ENCODE measurements at places on chromosomes 7 and 10.

GRCh38 chr10:129031844-129032150, 435.2 kb upstream of the MGMT start:
- DNase-seq = no peak

GRCh38 chr10:60340973-60341372, 48.7 kb downstream of the ANK3 start:
- no peak for DNase-seq

DNA sequence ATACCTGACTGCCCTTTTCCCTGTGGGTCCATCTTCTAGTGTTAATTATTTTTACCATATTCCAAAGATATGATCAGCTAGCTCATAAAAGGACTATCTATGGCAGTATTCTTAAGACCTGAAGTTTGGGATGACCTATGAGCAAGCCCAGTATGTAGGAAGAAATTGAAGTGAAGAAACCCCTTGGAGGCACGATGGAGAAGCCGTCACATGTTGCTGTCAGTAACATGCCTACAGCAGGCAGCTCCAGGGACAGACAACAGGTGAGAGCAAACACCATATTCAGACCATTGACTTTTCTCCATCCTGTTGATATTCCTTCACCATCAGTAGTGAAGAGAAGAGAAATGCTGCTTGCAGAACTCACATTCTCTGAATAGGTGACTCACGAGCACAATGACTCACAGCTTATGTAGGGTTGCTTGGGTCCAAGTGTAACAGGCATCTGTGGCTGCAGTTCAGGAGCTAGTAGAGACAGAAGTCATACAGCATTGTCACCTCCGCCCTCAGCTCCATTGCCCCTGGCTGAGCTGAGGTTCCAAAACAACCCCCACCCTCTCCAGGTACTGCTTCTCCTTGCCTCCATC, 8.4 kb upstream of the LYZL2 start:
- peak; percentile 34 for DNase-seq

DNA sequence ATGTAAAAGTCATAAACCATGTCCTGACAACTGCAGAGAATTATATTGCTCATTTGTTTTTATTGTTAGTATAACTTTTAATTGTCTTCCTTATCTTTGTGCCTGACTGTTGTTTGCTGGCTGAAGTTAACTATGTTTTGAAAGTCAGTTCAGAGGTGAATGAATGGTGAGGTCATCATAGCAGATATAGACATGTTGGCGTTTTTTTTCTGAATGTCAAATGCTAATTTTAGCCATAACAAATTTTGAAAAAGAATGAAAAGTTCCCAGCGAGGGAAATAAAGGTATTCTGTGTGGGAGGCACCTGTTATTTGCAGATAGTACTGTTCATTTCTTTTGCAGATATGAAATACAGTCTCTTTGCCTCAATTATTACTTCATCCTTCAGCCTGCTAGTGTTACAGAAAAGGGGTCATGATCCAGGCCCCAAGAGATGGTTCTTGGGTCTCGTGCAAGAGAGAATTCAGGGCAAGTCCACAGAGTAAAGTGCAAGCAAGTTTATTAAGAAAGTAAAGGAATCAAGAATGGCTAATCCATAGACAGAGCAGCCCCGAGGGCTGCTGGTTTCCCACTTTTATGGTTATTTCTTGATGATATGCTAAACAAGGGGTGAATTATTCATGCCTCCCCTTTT, 96.5 kb downstream of the CAMK1D start:
- DNase-seq = no peak

DNA sequence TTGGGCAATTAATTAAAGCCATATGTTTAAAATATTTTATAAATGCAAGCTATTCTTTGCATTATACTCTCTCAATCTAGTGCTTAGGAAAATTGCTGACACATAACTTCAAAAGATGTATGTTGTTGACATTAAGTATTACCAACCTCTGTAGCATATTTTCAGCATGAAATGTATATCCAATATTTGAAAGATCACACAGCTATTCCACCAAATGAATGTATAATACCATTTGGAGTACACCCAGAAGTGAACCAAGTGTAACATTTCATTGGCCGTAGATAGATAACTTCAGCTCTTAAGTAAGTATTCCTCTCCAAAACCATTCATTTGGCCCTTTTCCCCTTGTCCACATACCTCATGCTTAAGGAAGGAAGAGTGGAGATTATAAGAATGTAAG, 104.6 kb downstream of the HECTD2 start:
- DNase-seq = no peak

DNA sequence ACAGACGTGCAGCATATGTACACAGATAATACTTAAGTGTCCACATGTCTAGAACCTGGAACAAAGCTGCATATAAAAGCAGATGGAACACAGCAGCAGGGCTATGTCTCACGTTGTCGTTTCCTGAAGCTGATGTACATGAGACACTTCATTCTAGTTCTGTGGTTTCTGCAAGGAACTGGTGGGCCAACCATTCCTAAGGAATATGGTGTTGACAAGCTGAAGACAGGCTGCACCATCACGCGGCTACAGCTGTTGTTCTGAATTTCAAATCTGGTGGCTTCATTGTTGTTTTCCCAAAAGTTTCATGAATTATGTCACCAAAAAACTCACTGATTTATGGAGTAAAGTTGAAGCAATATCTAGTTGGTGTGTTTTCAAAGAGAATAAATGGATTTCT, 33.7 kb downstream of the PRKAG2 start:
- no peak for DNase-seq

- no peak for DNase-seq
Observed at GRCh38 chr7:117041007-117041406, 87.7 kb downstream of the ST7 start.

- no peak for DNase-seq
Observed at GRCh38 chr10:126479280-126479895, 91.1 kb upstream of the ADAM12 start.

DNA sequence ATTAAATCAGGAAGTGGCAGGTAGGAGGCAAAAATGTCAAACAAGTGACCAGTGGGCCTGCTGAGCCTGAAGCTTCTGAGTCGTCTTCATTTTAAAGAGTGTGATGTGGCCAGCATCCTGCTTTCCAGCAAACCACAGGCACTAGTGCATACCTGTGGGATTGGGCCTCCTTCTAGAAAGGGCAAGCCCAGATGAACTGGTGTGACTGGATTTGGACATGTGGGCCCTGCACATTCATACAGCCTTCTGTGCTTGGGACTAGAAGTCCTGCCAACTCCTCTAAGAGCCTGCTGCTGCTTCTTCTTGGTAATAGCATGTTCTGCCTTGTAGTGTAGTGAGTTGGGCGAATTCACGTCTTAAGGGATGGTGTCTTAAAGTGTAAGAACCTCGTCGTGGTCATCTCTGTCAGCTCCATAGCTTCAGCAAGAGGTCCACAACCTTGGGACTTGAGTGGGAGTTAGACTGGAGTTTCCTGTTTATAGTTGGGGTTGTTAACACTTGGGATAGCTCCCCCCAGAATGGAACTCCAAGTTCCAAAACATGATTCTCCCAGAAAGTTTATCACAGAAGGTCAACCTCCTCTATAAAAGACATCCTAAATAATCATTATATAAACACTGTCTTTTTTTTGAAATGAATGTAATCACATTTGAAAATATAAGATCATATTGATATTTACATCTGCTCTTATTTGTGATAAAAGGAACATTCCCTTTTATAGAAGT, 11.2 kb downstream of the BMPER start:
- DNase-seq = no peak

DNA sequence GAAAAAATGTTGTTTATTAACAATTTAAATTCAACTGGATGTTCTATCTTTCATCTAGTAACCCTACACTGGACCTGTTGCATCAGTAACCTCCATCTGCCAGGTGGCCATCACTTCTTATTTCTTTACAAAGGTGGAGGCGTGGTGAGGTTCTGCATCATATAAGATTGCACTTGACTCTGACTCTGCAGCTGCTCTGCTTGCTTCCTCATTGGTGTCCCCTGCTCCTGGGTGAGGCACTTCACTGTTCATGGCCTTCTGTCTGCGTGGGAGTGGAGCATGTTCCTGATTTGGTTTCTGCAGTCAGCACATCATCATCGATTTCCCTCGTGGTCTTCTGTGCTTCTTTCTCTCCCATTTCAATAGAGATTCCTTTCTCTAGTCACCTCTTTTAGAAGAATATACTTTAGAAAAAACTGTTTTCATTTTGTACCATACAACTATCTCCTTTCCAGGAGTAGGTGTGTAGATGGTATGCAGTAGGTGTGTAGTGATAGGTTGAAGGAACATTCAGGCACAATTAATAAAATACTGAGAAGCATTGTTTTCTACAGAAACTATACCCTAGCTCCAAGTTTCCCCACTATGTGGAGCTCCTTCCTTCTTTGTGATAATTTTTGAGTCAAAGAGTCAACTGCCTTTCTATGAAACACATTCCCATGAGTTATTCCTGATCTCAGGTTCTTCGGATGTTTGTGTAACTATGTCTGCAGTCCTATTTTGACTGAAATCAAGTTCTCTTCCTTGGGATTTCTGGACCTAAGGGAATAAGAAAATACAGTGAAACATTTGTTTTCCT, 231.7 kb upstream of the CNTNAP2 start:
- no peak for DNase-seq

DNA sequence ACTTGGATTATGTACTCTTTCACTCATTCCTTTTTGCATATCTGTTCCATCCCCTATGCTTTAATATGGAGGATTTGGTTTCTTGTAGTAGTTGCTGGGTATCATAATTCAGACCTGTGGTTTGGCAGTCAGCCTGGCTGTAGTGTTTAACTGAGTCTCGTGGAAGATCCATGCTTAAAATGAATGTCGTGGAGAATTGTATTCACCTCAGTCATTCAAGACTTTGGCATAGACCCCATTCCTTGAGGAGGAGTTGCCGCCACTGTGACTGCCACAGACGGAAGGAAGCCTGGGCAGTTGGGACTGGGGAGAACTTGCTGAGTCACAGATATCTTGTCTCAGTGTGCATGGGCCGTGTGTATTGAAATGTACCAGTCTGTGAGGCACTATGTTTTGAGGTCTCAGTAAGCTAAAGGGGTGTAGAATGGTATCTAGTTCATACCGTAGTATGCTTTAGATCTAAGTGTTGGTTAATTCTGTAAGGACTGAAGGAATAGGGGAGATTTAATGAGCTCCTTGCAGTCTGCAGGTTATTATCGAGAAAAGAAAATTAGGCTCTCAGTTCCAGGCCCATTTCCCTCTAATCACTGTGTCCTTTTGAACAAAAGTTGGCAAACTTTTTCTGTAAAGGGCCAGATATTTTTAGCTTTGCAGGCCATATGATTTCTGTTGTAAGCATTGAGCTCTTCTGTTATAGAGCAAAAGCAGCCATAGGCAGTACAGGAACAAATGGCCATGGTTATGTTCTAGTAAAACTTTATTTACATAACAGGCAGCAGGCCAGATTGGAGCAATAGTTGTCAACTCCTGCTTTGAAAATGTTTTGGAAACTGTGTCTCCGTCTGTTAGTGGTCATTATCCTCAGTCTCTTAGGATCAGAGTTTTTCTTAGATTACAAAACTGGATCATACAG, 76.8 kb downstream of the TPST1 start:
- DNase-seq = no peak

DNA sequence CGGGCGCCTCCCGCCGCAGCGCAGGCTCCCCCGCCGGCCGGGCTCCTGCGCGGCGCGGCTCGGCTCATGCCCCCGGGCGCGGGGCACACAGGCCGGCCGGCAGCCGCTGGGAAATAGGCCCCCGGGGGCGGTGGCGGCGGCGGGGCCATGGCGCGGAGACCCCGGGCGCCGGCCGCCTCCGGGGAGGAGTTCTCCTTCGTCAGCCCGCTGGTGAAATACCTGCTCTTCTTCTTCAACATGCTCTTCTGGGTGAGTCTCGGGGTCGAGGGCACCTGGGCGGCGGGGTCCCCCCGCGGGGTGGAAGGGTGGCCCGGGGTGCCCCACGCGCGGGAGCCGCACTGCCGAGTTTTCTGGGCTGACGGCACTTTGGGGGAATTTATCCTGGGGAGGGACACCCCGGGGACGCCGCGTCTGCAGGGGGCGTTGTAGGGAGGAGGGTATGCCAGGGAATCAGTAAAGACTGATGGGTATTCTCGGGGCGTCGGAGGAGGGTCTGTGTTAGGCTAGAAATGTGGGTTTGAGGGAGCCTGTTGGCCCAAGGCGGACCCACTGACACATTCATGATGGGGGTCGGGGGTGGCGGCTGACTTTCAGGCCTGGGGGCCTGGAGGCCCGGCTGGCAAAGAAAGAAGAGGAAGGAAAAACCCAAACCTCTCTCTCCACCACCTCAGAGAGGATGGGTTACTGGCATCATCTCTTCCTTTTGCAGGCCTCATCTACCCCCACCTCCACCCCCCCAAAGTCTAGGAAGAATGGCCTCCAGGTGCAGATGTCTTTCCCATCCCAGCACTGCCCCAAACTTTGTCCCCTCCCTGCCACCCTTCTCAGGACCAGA, 544 bp downstream of the TSPAN33 start:
- DNase-seq = no peak

DNA sequence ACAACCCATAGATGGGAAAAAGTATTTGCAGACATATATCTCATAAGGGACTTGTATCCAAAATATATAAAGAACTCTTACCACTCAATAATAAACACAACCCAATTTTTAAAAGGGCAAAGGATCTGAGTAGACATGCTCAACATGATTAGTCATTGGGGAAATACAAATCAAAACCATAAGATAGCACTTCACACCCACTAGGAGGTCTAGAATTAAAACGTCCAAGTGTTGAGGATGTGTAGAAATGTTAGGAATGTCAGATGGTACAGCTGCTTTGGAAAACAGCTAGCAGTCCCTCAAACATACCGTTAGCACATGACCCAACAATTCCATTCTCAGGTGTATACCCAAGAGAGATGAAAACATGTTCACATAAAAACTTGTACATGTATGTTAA, 8.3 kb downstream of the PSTK start:
- DNase-seq = no peak

GRCh38 chr7:16603633-16604032, 41.9 kb downstream of the ANKMY2 start:
- DNase-seq = no peak

- no peak for DNase-seq
Observed at GRCh38 chr7:107232568-107233090, 63.8 kb downstream of the HBP1 start.

- no peak for DNase-seq
Observed at GRCh38 chr7:51647486-51647885, 330.9 kb upstream of the COBL start.

GRCh38 chr10:109914966-109915365, 8.3 kb downstream of the XPNPEP1 start:
- no peak for DNase-seq

DNA sequence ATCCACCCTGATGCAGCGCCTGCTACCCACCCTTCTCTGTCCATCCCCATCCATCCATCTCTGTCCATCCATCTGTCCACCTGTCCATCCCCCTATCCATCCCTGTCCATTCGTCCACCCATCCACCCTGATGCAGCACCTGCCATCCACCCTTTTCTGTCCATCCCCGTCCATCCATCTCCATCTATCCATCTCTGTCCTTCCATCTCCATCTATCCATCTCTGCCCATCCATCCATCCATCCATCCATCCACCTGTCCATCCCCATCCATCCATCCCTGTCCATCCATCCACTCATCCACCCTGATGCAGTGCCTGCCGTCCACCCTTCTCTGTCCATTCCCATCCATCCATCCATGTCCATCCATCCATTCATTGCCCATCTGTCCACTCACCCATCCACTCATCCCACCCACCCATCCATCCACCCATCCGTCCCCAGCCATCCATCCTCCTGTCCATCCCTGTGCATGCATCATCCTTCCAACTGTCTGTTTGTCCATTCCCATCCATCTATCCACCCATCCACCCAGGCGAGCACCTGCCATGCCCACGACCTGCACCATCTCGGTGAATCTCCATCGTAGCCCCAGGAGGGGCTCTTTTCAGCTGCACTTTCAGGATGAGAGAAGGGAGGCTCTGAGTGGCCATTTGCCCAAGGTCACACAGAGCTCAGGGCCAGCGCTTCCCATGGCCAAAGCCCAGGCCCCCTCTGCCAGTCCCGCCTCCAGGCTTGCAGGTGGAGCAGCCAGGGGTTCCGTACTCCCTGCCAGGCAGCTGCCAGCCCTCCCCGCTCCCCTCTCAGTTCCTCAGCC, 137.4 kb downstream of the LHPP start:
- no peak for DNase-seq

All from COLO829 (cell line).